ENCODE measurements at places on chromosomes 3 and 15. TPM values are rescaled to one million over a fixed set of nuclear protein-coding genes. Genes with fewer than 3 reads are reported as not detected.

DNA sequence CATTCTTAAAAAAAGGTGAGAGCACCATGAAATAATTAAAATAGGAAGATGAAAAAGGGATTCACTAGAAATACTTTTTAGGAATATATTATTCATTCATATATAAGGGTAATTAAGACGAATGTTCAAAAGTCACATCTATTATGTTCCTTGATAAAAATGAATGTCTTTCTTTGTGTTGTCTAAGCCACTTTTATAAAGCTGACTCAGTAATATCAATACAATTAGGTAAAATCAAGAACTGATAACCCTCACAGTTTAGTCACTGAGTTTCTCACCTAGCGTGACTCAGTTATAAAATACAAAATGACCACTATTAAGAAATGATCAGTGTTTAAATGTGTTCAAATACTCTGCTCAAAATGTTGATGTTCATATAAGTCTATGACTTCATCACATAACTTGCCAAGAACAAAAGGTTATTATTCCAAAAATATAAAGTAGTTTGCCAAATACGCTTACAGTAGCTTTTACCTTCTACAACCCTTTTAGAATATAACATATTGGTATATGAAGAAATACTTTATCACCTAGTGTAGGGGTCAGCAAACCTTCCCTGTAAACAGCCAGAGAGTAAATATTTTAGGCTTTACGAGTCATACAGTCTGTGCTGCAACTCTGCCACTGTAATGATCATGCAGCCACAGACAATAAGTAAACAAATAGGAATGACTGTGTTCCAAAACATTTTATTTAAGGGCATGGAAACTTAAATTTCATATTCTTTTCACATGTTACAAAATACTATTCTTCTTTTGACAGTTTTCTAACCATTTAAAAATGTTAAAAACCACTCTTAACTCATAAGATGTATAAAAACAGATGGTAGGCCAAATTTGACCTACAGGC lies 369.8 kb downstream of the TBC1D5 start:
- H3K27ac ChIP-seq: no peak overlapping the region
- no peaks in the 10 kb centered on the region for H3K4me1 ChIP-seq
- H3K4me3 ChIP-seq: no peak overlapping the region
- no peak for DNase-seq
- no peaks in the 10 kb centered on the region for H3K27me3 ChIP-seq

GRCh38 chr15:84862214-84862975 lies 22.1 kb upstream of the SLC28A1 start:
- no peaks in the 10 kb centered on the region for H3K4me1 ChIP-seq
- no peaks in the 10 kb centered on the region for H3K27me3 ChIP-seq
- H3K4me3 ChIP-seq: no peak overlapping the region
- no peak overlapping the region for H3K27ac ChIP-seq
- no peak for DNase-seq

GRCh38 chr3:108338901-108339545 lies 42.7 kb downstream of the HHLA2 start:
- H3K4me1 ChIP-seq: peaks cover 17% of the 10 kb centered on the region
- H3K27ac ChIP-seq: no peak overlapping the region
- H3K36me3 ChIP-seq: no peaks in the 10 kb centered on the region
- DNase-seq: no peak

GRCh38 chr3:101171681-101172191 lies 148.6 kb downstream of the IMPG2 start:
- no peak overlapping the region for H3K27ac ChIP-seq
- no peak for DNase-seq
- H3K27me3 ChIP-seq: peaks cover 7% of the 10 kb centered on the region
- peaks cover 4% of the 10 kb centered on the region for H3K4me1 ChIP-seq

GRCh38 chr3:146250449-146251382 lies at the start of gene PLSCR4:
Gene PLSCR4, minus strand, starts transcription at chr3:146251105. Its CDS starts 29,034 bp downstream, at chr3:146222071.
- peak; percentile 7 for DNase-seq
- H3K36me3 ChIP-seq: no peaks in the 10 kb centered on the region
- H3K27ac ChIP-seq: no peak within 1 kb of the TSS
- peak within 1 kb of the TSS; percentile 68 for H3K4me3 ChIP-seq

- no peaks in the 10 kb centered on the region for H3K36me3 ChIP-seq
- H3K27ac ChIP-seq: no peak overlapping the region
- H3K4me3 ChIP-seq: no peak overlapping the region
- peaks cover 4% of the 10 kb centered on the region for H3K27me3 ChIP-seq
- H3K4me1 ChIP-seq: no peaks in the 10 kb centered on the region
- no peak for DNase-seq
Measured at GRCh38 chr3:179825527-179826246, 172.8 kb downstream of the USP13 start.

GRCh38 chr3:67289626-67290025 lies 291.5 kb downstream of the KBTBD8 start:
- H3K27ac ChIP-seq: no peak overlapping the region
- H3K4me3 ChIP-seq: no peak overlapping the region
- DNase-seq: no peak
- H3K4me1 ChIP-seq: no peaks in the 10 kb centered on the region

DNA sequence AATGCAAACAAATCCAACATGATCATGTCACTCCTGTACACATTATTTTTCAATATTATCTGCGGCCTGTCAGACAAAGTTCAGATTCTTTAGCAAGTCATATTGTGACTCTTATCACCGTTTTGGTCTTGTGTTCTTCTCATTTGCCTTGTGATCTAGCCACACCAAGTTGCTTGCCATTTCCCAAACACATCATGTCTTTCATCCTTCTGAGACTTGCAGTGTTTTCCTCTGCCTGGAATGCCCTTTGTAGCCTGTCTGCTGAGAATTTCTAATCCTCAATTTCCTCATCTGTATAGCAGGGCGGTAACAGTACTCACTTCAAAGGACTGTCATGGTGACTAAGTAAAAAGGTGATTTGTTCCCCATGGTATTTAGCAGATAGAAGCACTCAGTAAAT lies 135.0 kb downstream of the GREM1 start:
- H3K27ac ChIP-seq: no peak overlapping the region
- H3K36me3 ChIP-seq: no peaks in the 10 kb centered on the region
- H3K27me3 ChIP-seq: peaks cover 9% of the 10 kb centered on the region
- H3K4me1 ChIP-seq: no peaks in the 10 kb centered on the region
- no peak for DNase-seq

DNA sequence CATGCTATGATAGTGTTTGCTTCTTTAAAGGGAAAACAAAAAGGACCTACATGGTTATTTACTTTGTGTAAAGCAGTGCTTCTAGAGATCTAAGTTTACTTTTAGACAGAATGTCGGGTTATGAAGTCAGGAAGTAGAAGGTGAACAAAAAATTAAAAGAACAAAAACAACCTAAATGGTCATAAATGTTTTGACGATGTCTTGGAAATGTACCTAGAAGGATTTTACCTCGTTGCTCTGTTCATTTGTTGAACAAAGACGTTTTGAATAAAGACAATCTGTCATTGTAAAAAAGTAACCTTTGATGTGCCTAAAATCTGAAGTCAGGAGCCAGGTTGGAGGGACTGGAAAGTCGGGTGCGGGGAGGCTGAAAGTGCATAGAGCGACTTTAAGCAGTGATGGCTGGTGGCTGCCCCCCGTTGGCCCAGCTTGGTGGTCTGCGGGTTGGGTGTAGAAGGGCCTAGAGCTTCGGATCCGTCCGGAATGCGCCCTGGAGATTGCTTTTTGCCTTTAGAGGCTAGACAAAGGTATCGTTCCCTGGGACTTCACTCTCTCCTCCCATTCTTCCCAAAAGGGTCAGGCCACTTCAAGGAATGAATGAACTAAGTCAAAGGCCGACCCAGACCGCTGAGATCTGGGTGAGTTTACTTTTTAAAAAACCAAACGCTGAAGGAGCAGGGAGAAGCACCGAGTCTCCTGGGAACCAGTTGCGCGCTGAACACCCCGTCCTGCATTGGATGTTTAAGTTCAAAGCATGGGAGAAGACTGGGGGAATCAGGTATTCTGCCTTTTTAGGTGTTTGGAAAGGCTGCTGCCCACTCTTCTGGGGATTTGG lies 2.1 kb downstream of the SOX14 start:
- no peak for DNase-seq
- no peak overlapping the region for H3K27ac ChIP-seq
- peaks cover 4% of the 10 kb centered on the region for H3K36me3 ChIP-seq
- no peak overlapping the region for H3K4me3 ChIP-seq
- H3K4me1 ChIP-seq: peaks cover 10% of the 10 kb centered on the region
- H3K27me3 ChIP-seq: peaks cover 94% of the 10 kb centered on the region

- no peak overlapping the region for H3K4me3 ChIP-seq
- H3K27me3 ChIP-seq: peaks cover 54% of the 10 kb centered on the region
- no peak for DNase-seq
Measured at GRCh38 chr15:60191821-60192220, 187.7 kb downstream of the FOXB1 start.

DNA sequence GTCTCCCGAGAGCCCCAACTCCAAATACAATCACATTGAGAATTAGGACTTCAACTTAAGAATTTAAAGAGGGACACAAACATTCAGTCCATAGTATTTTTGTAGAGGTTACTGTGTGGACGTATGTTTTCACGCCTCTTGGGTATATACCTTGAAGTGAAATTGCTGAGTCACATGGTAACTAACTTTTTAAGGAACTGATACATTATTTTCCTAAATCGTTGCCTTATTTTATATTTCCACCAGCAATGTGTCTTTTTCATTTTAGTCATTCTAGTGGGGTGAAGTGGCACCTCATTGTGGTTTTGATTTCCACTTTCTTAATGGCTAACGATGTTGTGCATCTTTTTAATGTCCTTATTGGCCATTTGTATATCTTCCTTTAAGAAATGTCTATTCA lies 11.8 kb downstream of the PARP15 start:
- H3K27ac ChIP-seq: no peak overlapping the region
- peaks cover 16% of the 10 kb centered on the region for H3K4me1 ChIP-seq
- no peak overlapping the region for H3K4me3 ChIP-seq
- DNase-seq: no peak
- peaks cover 33% of the 10 kb centered on the region for H3K36me3 ChIP-seq

DNA sequence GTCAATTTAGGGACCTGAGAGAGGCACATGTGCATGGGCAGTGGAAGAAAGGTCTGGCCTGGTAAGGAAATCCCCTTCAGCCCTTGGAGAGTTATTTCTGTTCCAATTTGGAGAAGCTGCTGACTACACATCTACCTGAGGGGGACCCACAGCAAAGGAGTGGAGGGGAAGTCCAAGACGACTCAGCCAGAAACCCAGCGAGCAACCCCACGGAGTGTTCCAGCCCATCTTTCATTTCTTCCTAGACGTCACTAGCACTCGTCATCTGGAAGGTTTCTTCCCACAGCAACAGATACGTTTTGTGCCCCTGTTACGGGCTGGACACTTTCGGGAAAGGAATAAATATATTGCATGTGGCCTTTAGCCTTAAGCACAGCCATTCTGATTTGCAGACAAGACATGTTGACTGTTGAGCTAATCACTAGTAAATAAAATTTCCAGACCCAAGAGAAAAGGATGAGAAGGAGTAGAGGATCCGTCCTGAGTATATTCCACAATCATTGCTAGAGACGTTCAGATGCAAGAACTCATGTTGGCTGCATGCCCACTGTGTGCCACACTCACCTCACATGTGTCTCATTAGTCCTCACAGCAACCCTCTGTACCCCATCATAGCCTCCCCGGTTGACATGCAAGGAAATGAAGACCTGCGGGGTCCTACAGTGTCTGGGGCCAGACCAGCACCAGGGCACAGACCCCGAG lies 7.8 kb upstream of the FAM174B start:
- DNase-seq: no peak
- H3K27ac ChIP-seq: no peak overlapping the region
- no peak overlapping the region for H3K4me3 ChIP-seq
- H3K4me1 ChIP-seq: no peaks in the 10 kb centered on the region
- H3K36me3 ChIP-seq: no peaks in the 10 kb centered on the region

DNA sequence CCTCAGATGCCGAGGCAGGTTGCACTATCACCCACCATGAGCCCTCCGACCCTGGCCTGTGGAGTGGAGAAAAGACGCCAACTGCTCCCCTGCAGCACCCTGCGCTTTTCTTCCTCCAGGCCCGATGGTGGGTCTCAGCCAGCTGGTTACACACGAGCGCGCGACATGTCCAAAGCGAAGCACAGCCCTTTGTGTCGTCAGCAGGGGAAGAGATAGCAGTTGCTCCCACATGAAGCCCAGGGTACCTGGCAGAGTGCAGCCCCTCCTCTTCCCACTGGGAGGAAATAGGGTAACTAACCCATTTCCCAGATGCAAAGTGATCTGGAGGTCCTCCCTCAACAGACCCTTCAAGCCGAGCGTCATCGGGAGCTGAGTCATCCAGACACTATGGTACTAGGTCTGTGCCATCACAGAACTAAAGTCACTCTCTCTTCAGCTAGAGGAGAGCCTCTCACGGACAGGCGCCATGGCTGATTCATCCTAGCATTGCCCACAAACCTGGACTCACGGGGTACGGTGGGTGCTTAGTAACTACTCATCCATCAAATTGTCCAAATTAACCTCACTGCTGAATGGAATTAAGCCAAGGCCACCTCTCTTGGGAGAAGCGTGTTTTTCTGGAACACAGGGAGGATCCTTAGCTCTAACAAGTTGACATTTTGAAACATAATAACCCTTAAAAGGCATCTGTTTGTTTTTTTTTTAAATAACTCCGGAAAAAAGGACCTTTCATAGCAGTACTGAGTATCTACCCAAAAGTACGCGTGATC lies 45.2 kb upstream of the BDH1 start:
- H3K27me3 ChIP-seq: peaks cover 4% of the 10 kb centered on the region
- H3K4me1 ChIP-seq: no peaks in the 10 kb centered on the region
- no peak overlapping the region for H3K27ac ChIP-seq
- no peaks in the 10 kb centered on the region for H3K36me3 ChIP-seq

GRCh38 chr3:5448246-5448645 lies 260.7 kb downstream of the EDEM1 start:
- no peak overlapping the region for H3K27ac ChIP-seq
- no peak for DNase-seq
- H3K4me1 ChIP-seq: no peaks in the 10 kb centered on the region
- H3K36me3 ChIP-seq: no peaks in the 10 kb centered on the region

DNA sequence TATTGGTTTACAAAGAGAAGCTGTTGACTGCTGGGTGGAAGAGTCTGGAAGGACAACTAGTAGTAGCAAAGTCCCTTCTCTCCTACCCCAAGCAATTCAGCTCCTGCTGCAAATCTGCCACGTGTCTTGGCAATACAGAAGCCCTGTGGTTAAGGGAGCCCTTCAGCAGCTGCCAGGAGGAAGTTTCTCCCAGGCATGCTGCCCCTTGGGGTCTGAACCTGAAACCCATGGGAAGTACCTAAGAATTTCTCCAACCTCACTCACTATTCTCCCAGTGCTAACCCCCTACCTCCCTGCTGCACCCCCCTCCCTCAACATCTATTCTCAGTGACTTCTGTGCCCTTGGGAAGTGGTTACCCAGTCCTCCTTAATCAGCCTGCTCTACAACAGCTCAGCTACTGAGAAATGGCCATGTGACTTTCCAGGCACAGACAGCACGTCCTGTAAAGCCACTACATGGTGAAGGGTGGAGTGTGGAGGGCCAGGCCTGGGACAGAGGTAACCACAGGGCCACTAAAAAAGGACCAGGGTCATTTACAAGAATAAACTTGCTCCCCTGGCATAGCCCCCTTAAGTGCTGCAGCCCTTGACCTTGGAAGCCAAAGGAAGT lies 316.6 kb downstream of the NTRK3 start:
- no peak for DNase-seq
- no peaks in the 10 kb centered on the region for H3K27me3 ChIP-seq
- no peak overlapping the region for H3K27ac ChIP-seq
- H3K36me3 ChIP-seq: no peaks in the 10 kb centered on the region
- H3K4me3 ChIP-seq: no peak overlapping the region

The PP2D1 gene
- total RNA-seq: not detected

The PLAAT1 gene
- total RNA-seq: not detected

The TMEM108 gene
- total RNA-seq: not detected

The RFX7 gene
- total RNA-seq: 33.8 TPM

The SEMA3G gene
- 0.15 TPM for total RNA-seq

The UROC1 gene
- total RNA-seq: not detected

The TRIM42 gene
- total RNA-seq: not detected
